ENCODE measurements at places on chromosomes 1 and 21. TPM values are rescaled to one million over a fixed set of nuclear protein-coding genes. Genes with fewer than 3 reads are reported as not detected.
A peak's percentile ranks its signal among the peaks of the same experiment; 100 is the strongest.

- no peak for DNase-seq
Observed at GRCh38 chr1:165303386-165303785, 53.1 kb downstream of the LMX1A start.

- no peak for DNase-seq
Observed at GRCh38 chr1:12587981-12588640, 29.9 kb downstream of the DHRS3 start.

- DNase-seq = peak; percentile 75
Observed at GRCh38 chr1:154352581-154353459, 27.5 kb downstream of the ATP8B2 start.

- no peak for DNase-seq
Observed at GRCh38 chr1:214364786-214365295, 83.9 kb downstream of the SMYD2 start.

- DNase-seq = no peak
Observed at GRCh38 chr1:167197692-167198091, 23.0 kb upstream of the POU2F1 start.

DNA sequence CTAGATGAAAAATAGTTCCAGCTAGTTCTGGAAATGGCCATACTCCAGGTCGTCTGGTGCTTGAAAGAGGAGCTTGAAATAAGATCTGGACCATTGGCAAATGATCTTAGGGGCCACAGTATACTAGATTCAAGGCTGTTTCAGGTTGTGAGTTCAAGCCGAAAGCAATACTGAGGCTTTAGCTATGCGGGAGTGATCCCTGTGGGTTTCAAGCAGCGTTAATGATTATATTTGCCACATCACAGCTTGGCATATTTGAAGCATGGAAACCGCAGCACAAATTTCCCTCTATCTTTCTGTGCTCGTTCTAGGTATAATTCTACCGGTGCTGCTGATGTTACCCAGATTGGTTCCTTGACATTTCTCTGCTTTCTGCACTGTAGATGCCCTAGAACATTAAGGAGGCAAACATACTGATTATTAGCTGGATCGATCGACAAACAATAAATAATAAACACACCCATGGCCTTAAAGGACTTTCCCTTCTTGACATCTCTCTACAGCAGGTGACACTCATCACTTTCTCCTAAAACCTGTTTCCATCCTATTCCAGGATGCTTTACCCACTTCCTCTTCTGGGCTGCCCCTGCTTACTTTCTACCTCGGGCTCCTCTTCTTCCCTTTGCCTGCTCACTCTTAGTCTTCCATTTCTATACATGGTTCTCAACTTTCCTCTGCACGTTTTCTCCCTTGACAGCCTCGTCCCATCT lies 40.6 kb upstream of the LYST start:
- no peak for DNase-seq

The KRTAP12-2 gene
- not detected for total RNA-seq

The TIAM1 gene
- 11.6 TPM for total RNA-seq
